ENCODE measurements at places on chromosomes 6 and 20.

GRCh38 chr6:32968867-32969684, 682 bp downstream of the BRD2 start:
- DNase-seq: no peak

DNA sequence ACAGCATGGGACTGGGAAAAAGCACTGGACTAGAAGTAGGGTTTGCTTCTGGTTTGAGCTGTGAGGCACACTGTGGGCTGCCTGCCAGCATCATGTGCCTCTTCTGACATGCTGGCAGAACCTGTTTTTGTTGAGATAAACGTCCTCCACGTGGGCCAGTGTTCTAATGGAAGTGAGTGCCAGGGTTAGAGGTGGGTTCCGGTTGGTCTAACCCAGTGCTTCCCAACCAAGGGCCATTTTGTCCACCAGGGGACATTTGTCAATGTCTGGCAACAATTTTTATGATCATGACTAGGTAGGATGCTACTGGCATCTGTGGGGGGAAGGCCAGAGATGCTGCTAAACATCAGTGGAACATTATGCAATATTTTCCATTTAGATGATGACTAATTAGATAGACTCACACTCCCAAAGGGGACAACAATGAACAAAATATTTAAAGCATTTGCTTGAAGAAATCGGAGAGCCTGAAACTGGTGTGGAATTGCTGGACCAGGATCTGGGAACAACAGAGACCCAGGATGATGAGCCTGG, 7.8 kb upstream of the APMAP start:
- DNase-seq: no peak

- no peak for DNase-seq
These were observed 23.1 kb upstream of the DOK5 start for GRCh38 chr20:54452277-54452676.

GRCh38 chr6:43608310-43608763, 20.7 kb downstream of the GTPBP2 start:
- DNase-seq: no peak

- no peak for DNase-seq
These were observed 6.5 kb upstream of the USP45 start for GRCh38 chr6:99521633-99522151.
